ENCODE measurements at places on chromosomes 11 and 22.

GRCh38 chr11:16831316-16832192 lies 93.1 kb downstream of the C11orf58 start:
- DNase-seq, result no peak

DNA sequence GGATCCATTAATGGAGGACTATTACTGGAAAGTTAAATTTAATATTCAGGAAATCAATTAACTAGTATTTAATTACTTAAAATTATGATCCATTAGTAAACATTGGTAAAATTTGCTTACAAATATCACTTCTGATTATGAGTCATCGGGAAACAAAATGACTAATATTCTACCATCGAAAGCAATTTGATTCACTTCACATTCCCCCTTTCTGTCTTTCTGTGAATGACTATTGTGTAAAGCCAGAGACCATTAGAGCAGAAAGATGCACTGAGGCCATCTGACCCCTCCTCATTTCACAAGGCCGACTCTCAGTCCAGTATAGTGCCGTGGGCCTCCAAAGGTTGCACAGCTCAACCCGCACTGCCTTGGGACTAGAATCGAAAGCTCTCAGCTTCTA lies 619.0 kb downstream of the OPCML start:
- no peak for DNase-seq

- peak; percentile 9 for DNase-seq
Measured at GRCh38 chr11:134125507-134125906, 56.6 kb downstream of the JAM3 start.

GRCh38 chr11:33560729-33561128 lies 139.9 kb downstream of the C11orf91 start:
- no peak for DNase-seq

DNA sequence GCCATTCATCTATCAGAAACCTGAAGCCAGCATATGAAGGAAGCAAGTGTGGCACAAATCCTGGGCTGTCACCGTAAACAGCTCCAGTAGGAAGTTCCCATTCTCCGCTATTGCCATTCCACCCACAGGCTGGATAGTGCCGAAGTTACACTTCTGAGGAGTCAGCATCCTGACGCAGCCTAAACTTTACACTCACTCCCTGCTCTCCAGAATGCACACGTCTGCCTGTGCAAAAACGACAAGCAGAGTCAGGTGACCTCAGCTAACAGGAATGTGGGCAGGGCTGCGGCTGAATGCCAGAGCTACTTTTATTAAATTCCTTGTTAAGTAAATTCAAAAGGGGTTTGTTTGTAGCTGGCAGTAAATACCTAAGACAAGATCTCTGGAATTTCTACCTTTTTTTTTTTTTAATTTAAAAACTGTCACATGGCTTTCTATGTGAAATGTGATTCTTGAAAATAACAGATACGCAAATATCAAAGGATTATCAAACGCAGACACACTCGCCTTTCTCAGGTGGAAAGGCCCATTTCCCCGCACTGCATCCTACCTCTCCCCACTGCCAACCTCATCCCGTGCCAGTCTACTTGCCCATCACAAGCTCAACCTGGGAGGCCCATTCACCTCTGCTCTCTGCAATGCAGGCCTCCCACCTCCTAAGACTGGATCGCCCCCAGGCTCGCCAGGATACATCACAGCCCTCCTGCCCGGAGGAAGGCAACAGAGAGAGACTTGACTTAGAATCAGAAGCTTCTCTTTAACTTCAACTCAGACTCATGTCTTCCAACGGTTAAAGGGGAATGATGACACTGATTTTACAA lies 33.5 kb downstream of the NFRKB start:
- DNase-seq, result peak; percentile 96
